ENCODE measurements at places on chromosomes 13 and 19.

GRCh38 chr13:53269634-53270033 lies 241.0 kb downstream of the OLFM4 start:
- DNase-seq = no peak

GRCh38 chr19:13079542-13079986 lies 23.1 kb downstream of the LYL1 start:
- no peak for DNase-seq

- DNase-seq = no peak
These were observed 4.4 kb downstream of the CILP2 start for GRCh38 chr19:19542507-19542906.

DNA sequence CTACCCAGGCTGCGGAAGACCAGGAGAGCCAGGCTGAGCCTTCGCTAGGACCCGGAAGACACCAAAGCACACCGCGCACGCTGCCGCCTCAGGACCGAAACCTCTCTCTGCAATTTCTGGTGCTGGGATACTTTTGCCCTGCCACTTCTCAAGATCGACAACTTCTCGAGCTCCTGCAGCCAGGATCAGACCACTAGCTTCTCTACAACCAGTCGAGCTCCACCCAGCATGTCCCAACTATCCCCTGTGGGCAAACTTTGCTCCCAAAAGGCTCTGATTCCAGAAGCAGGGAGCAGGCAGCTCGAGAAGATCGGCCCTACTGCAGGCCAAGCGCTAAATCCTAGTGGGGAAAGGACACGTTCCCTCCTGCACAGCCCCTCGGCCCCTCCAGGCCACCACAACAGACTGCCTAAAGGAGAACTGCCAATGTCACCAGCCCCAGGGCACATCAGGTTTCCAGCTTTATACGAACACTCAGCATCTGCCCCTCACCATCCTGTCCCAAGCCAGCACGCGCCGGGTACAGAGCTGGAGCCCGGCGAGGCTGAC lies 979 bp downstream of the AKAP8 start:
- peak; percentile 66 for DNase-seq

DNA sequence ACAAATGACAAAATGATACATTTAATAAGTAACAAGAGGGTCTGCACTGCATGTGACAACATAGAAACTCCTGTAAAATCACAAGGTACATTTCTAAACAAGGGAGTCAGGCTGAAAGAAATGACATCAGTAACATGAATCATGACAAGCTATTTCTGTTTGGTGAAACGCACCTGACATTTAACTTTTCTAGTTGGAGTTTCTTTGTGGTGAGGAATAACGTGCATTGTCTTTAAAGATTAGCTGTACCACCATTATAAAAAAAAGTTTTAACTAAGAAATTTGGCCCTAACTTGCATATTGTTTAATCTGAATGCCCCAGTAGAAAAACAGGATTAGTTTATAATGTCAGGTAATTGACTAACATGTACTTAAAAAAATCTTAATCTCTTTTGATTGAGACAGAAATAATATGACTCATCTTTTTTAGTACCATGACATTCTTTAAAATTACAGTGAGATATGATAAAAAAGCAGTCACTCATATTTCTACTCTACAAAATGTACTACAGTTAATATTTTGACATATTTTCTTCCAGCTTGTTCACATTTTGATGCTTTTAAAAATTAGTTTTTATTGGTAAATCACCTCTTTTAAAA lies 418.2 kb downstream of the KLF12 start:
- no peak for DNase-seq

- DNase-seq = no peak
These were observed 2.2 kb downstream of the TJP3 start for GRCh38 chr19:3710265-3710812.

GRCh38 chr13:45226024-45226423 lies 25.2 kb upstream of the KCTD4 start:
- no peak for DNase-seq

- peak; percentile 38 for DNase-seq
These were observed 423 bp downstream of the LSM14A start for GRCh38 chr19:34172661-34173192.

DNA sequence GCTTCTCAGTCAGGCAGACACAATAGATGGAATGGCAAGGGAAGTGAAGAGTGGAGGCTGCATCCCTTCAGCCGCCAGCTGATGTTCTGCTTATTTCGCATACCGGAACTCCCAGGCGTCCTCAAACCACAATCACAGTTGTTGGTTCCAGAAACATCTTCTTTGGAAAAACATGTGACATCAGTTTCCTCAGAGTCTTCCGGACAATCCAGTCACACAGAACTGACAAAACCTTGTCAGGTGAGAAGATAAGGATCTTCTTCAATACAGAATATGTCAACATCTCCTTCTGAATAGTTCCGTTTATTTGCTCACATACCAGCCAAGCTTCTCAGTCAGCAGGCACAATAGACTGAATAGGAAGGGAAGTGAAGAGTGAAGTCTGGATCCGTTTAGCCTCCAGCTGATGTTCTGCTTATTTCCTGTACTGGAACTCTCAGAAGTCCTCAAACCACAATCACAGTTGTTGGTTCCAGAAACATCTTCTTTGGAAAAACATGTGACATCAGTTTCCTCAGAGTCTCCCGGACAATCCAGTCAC lies 45.1 kb upstream of the CEACAM21 start:
- no peak for DNase-seq

GRCh38 chr19:37931881-37932655 lies 25.1 kb downstream of the SIPA1L3 start:
- DNase-seq = no peak

DNA sequence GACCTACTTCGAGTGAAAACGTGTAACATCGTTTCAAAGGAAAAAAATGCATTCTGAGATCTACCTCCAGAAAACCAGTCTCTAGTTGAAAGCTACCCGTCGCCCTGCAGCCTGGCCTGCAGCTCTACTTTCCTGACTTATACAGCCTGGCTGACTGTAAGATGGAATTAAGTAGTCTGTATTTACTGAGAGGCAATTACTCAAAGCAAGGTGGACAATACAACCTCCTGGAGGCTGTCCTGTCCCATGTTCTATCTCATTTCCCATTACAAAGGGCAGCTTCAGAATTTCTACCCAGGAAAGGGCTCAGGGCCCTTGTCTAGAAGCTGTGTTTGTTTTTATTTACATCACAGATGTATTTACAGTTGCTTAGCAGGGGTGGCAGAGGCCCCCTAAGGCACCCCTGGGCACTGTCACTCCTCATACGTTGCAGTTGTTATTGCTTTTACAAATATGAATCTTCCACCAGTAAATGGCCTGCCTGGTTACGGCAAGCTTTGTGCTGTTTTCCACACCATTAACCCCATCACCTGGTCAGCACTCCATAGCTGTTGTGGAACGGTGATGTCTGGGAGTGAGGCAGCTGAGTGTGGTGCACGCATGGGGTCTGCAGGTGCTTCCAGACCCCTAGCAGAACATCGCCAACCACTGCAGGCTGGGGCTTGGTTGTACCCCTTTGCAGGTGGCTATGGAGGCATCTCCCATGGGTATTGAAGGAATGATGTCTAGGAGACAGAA lies 46.3 kb upstream of the MTIF3 start:
- DNase-seq = no peak

GRCh38 chr13:107788464-107789165 lies 426.7 kb downstream of the LIG4 start:
- no peak for DNase-seq

- no peak for DNase-seq
These were observed 4.1 kb downstream of the ZNF296 start for GRCh38 chr19:45071969-45072790.

- DNase-seq = no peak
These were observed at the start of gene NALCN for GRCh38 chr13:101416181-101417042. NALCN (minus strand) TSS chr13:101416508; CDS start chr13:101399126, 17,382 bp downstream.

- no peak for DNase-seq
These were observed 299.5 kb downstream of the NALCN start for GRCh38 chr13:101116826-101117225.

GRCh38 chr19:33840783-33841182 lies 44.1 kb downstream of the KCTD15 start:
- DNase-seq = no peak

- DNase-seq = no peak
These were observed 123.1 kb downstream of the CDK8 start for GRCh38 chr13:26377038-26377437.

DNA sequence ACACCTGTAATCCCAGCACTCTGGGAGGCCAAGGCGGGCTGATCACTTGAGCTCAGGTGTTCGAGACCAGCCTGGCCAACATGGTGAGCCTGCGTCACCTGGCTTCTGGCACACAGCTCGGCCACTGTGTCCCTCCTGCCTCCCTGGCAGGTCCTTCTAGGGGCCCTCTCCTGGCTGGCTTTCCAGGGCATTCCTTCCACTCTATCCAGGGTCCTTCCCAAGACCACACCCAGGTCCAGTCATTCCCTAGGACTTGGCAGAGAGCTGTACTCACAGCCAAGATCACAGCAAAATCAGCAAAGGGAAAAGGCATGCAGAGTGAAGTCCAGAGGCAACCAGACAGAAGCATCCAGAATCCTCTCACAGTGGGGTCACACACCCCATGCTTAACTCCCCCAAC lies 9.7 kb upstream of the HSH2D start:
- no peak for DNase-seq

GRCh38 chr19:7678971-7679751 lies 1.5 kb upstream of the TRAPPC5 start:
- peak; percentile 72 for DNase-seq

- peak; percentile 97 for DNase-seq
These were observed at the start of gene TMEM259 for GRCh38 chr19:1020868-1021425. TMEM259 (minus strand) TSS chr19:1021123; CDS start chr19:1020996, 127 bp downstream.

GRCh38 chr19:2726160-2726855 lies 5.1 kb upstream of the DIRAS1 start:
- DNase-seq = no peak

DNA sequence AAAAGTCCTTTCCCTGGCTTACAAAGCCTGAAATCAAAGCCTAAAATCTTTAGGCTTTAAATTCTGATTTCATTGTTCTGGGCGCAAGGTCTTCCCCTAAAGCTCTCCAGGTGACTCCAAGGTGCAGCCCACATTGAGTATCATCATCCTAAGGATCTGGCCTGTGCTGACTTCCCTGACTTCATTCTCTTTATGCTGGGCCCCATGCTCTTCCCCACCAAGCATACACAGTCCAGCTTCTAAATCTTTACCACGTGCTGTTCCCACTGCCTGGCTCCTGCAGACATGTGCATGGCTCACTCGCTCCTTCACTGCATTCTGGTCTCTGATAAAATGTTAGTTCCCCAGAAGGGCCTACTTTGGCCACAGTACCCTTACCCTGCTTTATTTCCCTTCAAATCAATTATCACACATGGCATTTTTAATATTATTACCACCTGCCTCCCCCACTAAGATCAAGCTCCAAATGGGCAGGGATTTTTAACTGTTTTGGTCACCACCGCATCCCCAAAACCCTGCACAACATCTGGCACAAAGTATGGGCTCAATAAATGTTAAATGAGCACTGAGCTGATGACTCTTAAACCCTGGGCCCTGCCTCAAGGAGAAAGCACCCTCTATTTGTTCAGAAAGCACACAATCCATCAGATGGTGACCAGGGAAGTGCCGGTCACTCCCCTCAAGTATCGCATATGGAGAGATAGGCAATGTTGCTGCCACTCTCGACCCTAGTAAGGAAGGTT lies 3.3 kb downstream of the FBL start:
- DNase-seq = no peak

GRCh38 chr19:31530781-31531180 lies 181.5 kb upstream of the TSHZ3 start:
- no peak for DNase-seq

DNA sequence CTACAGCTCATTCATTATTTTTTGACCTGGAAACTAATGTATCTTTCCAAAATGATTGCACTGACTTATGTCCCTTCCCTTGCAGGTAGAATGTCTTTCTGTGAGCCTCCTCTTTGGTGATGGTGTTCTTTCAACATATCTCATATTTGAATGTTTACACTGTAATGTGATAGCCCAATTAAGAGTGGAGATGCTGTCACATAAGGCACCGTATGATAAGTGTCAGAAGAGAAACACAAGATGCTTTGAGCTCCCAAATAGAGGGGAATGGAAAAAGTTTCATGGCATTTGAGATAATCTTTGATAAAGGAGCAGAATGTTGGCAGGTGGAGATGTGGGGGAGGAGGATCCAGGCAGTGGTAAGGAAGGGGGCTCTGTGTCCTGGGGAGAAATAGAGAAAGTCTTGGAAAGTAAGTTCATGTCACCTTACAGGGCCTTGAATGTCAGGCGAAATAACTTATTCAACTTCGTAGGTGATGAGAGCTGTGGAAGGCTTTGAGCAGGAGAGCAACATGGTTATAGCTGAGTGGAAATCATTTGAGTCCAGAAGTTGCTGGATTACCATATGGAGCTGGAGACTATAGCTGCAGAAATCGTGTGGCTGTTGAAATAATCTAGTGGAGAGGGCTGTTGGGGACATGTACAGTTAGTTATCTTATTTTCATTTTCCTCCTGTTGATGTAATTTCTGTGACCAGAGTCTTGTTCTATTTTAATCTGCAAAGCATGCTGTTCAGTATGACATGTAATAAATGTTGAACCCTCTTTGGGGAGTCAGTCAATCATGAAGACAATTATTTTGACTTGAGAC lies 10.3 kb upstream of the RNF113B start:
- no peak for DNase-seq

GRCh38 chr13:21879263-21879914 lies 208.5 kb downstream of the FGF9 start:
- no peak for DNase-seq

DNA sequence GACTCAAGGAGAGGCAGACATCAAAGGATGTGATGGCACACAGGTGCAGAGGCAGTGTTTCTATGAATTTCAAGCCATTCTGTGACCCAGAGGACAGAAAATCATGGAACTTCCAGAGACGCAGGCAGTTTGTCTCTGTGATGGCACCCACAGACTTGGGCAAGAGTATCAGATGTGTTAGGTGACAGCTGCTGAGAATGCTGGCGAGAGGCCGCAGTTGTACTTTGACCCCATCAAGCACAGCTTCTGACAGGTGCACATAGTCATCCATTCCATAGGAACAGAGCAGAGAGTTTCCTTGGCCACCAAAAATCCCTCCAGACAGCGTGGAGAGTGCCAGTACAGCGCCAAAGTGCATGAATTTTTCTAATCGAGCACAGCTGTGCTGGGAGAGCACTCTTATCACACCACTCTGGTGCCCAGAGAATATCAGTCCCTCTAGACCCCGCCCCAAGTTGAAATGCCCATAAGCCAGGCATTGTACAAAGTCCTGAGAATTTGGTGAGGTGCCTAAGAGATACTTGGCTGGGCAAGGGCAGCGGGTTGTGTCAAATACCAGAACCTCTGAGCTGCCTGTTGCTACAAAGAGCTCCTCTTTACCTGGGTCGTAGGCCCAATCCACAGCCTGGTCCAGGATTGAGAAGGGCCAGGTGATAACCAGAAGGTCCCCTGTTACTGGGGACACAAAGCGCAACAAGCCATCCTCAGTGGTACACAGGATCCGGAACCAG lies 12.4 kb downstream of the WDR87 start:
- no peak for DNase-seq

- DNase-seq = no peak
These were observed 833.9 kb downstream of the SLITRK1 start for GRCh38 chr13:83048419-83048818.

- no peak for DNase-seq
These were observed 29.0 kb upstream of the NBEA start for GRCh38 chr13:34913040-34913439.

Data from activated CD4-positive, alpha-beta T cell treated with anti-CD3 and anti-CD28 coated beads, Interleukin-2, amount 50 U/mL, for 48 hours (primary cell).